ENCODE measurements at places on chromosomes 1 and 21.

- DNase-seq = peak; percentile 50
Observed at GRCh38 chr1:155081472-155082300, 3.0 kb downstream of the EFNA3 start.

- DNase-seq = no peak
Observed at GRCh38 chr1:216898801-216899200, 175.6 kb upstream of the ESRRG start.

- DNase-seq = no peak
Observed at GRCh38 chr1:50742523-50742922, 217.5 kb downstream of the FAF1 start.

DNA sequence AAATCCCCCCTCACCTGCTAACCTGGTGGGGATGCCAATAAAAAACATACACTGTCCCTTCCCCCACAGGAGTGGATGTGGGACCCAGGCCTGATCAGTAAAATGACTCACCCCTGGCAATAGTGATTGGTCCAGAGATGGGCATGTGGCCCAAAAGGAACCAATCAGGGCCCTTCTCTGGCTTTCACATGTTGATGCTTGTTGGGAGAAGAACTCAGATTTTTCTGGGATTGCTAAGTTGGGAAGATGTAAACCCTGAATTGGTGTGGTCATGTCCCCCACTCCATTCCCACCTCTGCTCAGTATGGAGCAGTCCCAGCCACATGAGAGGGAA lies 43.6 kb upstream of the ACTL8 start:
- DNase-seq = no peak

DNA sequence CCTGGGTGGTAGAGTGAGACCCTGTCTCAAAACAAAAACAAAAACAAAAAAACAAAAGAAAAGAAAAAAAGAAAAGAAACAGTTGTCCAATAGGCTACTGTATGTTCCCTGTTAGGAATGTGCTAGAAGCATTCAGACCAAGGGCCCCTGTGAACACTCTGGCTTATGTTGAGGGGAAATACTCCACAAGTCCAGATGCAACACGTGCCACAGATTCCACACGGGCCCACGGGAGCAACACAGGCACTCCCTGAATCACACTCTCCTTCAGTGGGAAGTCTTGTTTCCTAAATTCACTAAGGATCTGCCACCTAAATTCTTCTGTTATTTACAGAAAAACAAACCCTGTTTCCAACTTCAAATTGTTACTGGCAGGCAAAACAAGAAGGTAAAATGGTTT lies 291.1 kb downstream of the PCP4 start:
- no peak for DNase-seq

GRCh38 chr1:34656299-34656698 lies 98.5 kb upstream of the GJB5 start:
- no peak for DNase-seq

- no peak for DNase-seq
Observed at GRCh38 chr21:32366191-32366590, 26.6 kb downstream of the URB1 start.

GRCh38 chr1:96565546-96565945 lies 156.0 kb upstream of the PTBP2 start:
- no peak for DNase-seq

- no peak for DNase-seq
Observed at GRCh38 chr1:60922304-60922703, 160.1 kb upstream of the NFIA start.

- no peak for DNase-seq
Observed at GRCh38 chr21:23799376-23799775, 1807.9 kb downstream of the MRPL39 start.

- no peak for DNase-seq
Observed at GRCh38 chr1:160407839-160408801, 7.8 kb downstream of the VANGL2 start.

- no peak for DNase-seq
Observed at GRCh38 chr1:41508290-41508689, 23.8 kb upstream of the EDN2 start.

DNA sequence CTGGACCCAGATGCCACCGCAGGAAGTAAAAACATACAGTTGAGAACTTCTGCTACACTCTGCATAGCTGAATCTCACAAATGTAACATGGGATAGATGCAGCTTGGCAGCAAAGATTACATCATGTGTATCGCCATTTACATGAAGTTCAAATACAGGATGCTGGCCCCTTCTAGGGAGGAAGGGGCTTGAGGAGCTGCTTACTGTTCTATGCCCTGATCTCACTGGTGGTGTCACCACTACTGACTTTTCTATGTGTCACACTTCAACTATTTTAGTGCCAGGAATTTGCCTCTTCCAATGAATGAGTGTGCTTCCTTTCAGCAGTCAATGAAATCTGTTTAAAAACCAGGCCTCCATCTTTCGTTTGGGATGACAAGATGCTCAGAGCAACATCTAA lies 31.1 kb downstream of the MRAP start:
- DNase-seq = no peak

- no peak for DNase-seq
Observed at GRCh38 chr21:44298301-44298700, 1.6 kb upstream of the PFKL start.

DNA sequence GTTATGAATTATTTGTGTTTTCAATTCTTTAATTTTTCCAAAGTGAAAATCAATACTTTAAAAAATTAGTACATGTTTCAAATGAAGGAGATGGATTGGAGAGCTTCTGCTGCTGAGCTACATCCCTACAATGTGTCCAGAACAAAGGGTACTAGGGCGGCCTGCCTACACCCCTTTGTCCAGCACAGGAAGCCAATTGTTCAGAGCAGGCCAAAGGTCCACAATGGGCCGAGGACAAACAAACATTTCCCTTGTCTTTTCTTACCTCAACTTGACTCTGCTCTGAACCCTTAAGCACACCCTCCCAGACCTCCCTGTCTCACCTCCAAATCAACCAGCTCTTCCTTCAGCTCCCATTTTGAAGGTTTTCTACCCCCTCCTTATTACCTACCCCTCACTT lies 39.4 kb upstream of the CAMK1G start:
- no peak for DNase-seq

DNA sequence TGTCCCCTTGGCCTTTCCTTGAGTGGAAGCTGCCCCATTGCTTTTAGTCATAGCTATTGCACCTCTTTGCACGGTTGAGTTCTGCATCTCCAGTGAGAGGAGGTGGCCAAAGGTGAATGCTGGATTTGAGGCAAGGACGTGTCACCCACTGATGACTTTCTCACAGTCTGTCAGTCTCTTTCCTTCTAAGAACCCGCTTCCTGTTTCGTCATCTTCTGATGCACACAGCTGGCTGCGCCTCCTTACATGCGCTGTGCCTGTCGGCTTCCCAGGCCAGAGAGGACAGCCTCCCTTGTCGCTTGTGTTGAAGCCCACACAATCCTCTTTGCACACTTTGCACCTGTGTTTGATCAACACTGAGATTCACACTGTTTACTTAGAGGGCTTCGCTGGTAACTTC lies 41.8 kb upstream of the PWP2 start:
- DNase-seq = peak; percentile 80

DNA sequence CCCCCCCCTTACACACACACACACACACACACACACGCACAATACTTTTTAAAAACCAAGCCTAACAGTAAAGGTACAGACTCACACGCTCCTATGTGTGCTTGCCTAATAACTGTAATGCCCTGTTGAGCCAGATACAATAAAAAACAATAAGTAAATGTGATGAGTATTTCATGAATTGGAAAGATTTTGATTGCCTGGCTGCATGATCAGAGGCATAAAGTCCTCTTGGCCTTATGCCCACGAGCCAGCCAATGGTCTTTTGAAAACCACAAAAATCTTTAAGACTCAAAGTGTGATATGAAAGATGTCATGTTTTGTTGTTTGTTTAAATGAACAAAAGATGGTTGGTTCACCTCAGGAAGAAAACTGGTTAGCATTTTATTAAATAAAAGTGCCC lies 441.9 kb upstream of the ZRANB2 start:
- no peak for DNase-seq

GRCh38 chr1:2989185-2989584 lies 32.1 kb upstream of the ACTRT2 start:
- no peak for DNase-seq

DNA sequence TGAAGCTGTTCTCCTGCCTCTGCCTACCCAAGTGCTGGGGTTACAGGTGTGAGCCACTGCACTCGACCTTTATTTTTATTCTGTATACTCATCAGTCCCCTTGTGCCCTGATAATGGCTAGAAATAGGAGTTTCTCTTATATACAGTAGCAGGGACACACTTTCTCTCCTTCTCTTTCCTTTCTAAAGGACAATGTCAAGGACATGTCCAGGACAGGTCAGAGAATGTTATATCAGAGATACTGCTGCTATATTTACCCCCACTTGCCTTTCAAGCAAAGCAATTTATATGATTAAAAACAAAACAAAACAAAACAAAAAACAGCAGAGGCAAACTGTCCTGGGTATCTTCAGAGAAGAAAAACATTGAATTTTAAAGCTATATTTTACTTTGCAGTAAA lies 43.2 kb upstream of the LRIG2 start:
- no peak for DNase-seq

DNA sequence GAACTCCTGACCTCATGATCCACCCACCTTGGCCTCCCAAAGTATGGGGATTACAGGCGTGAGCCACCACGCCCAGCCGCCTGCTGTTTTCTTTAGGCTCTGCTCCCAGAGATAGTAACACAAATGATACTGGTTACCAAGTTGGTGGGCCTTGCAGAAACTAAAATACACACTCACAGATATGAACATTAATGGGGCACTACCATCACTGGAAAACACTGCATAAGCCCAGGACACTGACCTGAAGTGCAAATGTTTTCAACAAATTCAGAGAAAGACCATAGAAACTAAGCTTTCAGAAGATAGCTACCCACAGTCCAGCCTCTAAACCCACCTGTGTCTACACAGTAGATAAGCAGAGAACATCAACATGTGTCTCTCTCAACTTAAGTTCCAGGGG lies 180.5 kb downstream of the FCRL5 start:
- no peak for DNase-seq

- no peak for DNase-seq
Observed at GRCh38 chr1:244242446-244242845, 191.4 kb downstream of the ZBTB18 start.

DNA sequence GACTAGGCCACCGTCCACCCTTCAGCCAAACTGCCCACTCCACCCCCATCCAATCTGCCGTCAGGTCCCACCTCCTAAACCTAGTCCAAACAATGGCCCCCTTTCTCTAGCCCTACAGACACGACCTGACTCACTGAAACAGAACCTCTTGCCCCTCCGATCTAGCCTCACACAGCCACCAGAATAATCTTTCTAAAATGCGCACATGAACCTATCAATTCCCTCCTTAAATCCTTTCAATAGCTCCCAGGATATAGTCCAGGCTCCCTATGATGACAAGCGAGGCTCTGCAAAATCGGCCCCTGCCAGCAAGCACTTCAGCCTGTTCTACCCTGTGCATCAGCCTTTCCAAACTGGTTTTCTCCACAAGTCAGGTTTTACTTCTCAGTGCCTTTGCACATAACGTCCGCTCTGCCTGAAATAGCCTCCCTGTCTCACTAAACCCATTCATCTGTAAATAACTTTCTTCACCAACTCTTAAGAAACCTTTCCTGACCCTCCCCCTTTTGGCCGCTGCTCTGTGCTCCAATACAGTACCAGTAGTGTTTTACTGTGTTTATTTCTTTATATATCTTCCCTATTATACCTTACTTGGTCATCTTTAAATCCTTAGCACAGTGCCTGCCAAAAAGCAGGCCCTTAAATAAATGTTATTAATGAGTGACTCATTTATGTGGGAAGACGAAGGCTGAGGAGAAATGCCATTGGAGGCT lies 9.0 kb upstream of the CDC20 start:
- DNase-seq = no peak

DNA sequence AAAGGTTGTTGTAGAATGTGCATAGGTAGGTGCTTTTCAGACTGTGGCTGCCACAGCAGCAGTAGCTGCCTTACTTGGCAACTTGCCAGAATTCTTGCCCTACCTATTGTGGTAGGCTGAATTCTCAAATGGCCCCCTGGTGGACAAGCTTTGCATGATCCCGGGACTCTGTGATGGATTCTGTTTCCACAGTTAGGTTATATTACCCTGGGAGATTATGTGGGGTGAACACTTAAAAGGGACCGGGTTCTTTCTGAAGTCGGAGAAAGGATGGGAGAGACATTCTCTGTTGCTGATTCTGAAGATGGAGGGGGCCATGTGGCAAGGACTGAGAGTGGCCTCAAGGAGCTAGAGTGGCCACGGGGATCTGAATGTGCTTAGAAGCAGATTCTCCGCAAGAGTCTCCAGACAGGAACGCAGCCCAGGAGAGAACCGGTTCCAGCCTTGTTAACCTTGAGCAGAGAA lies 32.1 kb upstream of the KCNE1 start:
- peak; percentile 68 for DNase-seq

DNA sequence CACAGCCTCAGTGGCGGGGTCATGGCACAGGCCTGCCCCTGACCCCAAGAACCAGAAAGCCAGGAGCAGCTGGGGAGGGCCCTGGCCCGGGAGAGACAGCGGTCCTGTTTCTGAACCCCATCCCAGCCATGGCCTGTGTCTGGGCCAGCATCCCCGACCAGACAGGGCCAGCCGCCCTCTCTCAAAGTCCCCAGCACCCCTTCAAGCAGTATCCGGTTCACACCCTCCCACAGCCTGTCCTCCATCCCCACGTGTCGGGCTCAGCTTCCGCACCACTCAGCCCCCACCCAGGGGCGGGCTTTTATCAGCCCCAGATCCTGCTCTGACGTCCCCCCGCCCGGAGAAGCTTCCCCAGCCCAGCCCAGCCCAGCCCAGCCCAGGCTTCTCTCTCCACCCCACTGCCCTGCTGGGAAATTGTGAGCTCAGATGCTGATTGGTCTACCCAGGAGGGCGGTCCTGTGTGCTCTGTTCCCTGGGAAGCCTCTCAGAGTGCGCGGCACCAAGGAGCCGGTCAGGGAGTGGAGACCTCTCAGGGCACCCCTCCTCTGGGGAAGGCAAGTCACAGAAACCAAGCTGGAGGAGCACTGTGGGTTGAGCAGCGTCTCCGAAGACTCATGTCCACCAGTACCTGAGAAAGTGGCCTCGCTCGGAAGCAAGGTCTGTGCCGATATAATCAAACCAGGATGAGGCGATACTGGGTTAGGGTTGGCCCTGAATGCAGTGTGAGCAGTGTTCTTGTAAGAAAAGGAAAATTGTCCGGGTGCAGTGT lies 4.7 kb upstream of the FAAP20 start:
- DNase-seq = peak; percentile 94

DNA sequence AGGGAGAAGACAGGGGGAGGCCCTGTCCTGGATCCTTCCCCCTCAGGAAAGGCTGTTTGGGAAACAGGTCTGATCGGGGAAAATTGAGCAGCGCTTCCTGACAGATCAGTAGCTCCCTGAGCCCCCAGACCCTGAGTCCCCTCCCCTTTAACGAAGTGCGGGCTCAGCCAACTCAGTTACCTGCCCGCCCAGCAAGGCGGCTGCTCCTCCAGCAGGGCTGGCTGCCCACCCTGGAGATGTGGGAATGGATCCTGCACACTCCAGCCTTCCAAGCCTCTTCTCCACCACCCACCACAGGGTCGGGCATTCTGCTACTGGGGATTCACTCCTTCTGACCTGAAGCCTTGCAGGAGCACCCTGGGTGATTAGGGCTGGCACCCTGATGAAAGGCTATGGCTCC lies 27.6 kb upstream of the LAPTM5 start:
- DNase-seq = no peak

- DNase-seq = no peak
Observed at GRCh38 chr1:29213055-29213454, 17.7 kb downstream of the MECR start.
